Nasal cavity respiratory epithelium epithelial cell of viscerocranial mucosa (primary cell): ENCODE measurements at places on chromosomes 2 and 18. TPM values are rescaled to one million over a fixed set of nuclear protein-coding genes. Genes with fewer than 3 reads are reported as not detected.

ZNF385B gene
- 0.34 TPM in 1 of 2 replicates, not detected in the other for total RNA-seq

SERPINB11 gene
- under 0.01 and 0.93 TPM in 2 replicates for total RNA-seq

CFAP65 gene
- not detected in 2 replicates for total RNA-seq

IAH1 gene
- total RNA-seq = 35.2 and 38.4 TPM in 2 replicates

MC5R gene
- not detected in 2 replicates for total RNA-seq

MC4R gene
- not detected in 2 replicates for total RNA-seq

ARHGAP15 gene
- 0.07 TPM in 1 of 2 replicates, not detected in the other for total RNA-seq

PJVK gene
- total RNA-seq = 2.4 and 3.2 TPM in 2 replicates

EN1 gene
- not detected in 2 replicates for total RNA-seq

SERPINB3 gene
- total RNA-seq = 32.5 and 258 TPM in 2 replicates

RNU2-63P gene
- total RNA-seq = 51.9 TPM in 1 of 2 replicates, not detected in the other

MROH2A gene
- total RNA-seq = not detected in 2 replicates

RIT2 gene
- not detected in 2 replicates for total RNA-seq

RNF181 gene
- 119 and 222 TPM in 2 replicates for total RNA-seq

REG3G gene
- total RNA-seq = not detected in 2 replicates

FBXO15 gene
- total RNA-seq = under 0.01 and 0.78 TPM in 2 replicates

LONRF2 gene
- under 0.01 TPM in 1 of 2 replicates, not detected in the other for total RNA-seq

SP140L gene
- total RNA-seq = 2.1 and 10.3 TPM in 2 replicates

LAMA1 gene
- 5.1 and 47.2 TPM in 2 replicates for total RNA-seq

MRPL19 gene
- 37.9 and 66.6 TPM in 2 replicates for total RNA-seq

HOXD9 gene
- not detected in 2 replicates for total RNA-seq

ACVR1 gene
- total RNA-seq = 20.5 and 57.7 TPM in 2 replicates

TMEM17 gene
- 1.4 and 1.7 TPM in 2 replicates for total RNA-seq

SERPINB12 gene
- 0.28 and 0.34 TPM in 2 replicates for total RNA-seq

LIMS2 gene
- total RNA-seq = 0.21 TPM in 1 of 2 replicates, not detected in the other

PARD3B gene
- total RNA-seq = 3.0 and 3.1 TPM in 2 replicates
